ENCODE measurements at places on chromosomes 3 and 15.
A peak's percentile ranks its signal among the peaks of the same experiment; 100 is the strongest.

- no peak for DNase-seq
Measured at GRCh38 chr3:133644768-133645167, 17.0 kb downstream of the TOPBP1 start.

DNA sequence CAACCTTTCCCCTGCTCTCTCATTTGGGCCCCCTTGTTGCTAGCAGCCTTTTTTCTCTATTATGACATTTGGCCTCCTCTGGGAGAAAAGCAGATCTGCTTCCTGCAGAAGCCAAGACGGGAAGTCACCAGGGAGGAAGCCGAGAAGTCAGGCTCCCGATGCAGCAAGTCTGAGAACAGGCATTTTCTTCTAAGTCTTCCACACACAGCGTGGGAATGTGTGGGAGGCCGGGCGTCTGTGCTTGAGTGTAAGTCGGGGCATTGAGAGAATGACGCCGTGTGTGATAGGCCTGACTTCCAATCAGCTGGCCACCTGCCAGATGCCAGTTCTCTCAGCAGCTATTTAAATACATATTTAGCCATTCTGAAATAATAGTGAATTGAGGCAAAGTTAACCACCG, 75.8 kb upstream of the FAM98B start:
- DNase-seq, result no peak

GRCh38 chr15:100999369-100999768, 80.2 kb downstream of the LRRK1 start:
- DNase-seq, result no peak

GRCh38 chr15:53985562-53985961, 7.3 kb downstream of the UNC13C start:
- no peak for DNase-seq

DNA sequence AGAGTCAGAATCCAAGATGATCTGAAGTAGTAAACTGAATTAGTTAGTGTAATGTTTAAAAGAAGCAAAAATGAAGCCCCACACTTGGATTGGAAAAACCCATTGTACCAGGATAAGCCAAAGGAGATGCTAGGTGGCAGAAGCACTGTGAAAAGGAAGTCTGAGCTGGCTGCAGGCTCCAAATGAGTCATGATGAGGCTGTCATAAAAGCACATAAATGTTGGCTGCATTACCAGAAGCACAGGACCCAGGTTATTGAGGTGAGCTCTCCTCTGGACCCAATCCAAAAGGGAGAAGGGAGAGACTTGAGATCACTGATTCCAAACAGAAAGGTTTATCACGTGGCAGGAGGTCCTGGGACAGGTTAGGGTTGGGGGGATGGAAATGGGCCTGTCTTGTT, 3.2 kb upstream of the ACAN start:
- no peak for DNase-seq

- no peak for DNase-seq
Measured at GRCh38 chr3:154102225-154102624, 19.0 kb upstream of the ARHGEF26 start.

- no peak for DNase-seq
Measured at GRCh38 chr15:98433346-98433745, 215.0 kb upstream of the IGF1R start.

DNA sequence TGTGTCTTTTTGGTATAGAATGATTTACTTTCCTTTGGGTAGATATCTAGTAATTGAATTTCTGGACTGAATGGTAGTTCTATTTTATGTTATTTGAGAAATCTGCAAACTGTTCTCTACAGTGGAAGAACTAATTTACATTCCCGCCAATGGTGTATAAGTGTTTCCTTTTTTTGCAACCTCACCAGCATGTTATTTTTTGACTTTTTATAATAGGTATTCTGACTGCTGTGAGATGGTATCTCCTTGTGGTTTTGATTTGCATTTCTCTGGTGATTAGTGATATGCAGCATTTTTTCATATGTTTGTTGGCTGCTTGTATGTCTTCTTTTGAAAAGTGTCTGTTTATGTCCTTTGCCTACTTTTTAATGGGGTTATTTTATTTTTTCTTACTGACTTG, 607.2 kb downstream of the OTOL1 start:
- no peak for DNase-seq

GRCh38 chr3:61323094-61323493, 71.8 kb upstream of the FHIT start:
- DNase-seq, result no peak

DNA sequence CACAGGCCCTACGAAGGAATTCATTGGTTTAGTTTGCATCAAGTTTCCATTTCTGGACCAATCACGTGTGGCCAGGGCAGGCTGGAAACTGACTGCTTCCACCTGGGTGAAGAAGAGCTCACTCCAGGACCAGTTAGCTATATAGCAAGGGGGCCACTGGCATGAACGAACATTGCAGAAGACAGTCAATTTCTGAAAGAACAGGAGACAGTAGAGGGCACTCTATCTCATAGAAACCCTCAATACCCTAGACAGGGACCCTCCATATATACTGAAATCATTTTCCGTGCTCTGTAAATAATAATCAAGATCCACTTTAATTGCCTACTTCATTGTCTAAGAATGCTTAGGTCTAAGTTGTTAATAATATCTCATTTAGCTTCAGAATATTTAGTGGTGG, 215.6 kb downstream of the CADPS start:
- DNase-seq, result no peak

- DNase-seq, result peak; percentile 18
Measured at GRCh38 chr3:53195602-53196574, 34.9 kb downstream of the PRKCD start.

DNA sequence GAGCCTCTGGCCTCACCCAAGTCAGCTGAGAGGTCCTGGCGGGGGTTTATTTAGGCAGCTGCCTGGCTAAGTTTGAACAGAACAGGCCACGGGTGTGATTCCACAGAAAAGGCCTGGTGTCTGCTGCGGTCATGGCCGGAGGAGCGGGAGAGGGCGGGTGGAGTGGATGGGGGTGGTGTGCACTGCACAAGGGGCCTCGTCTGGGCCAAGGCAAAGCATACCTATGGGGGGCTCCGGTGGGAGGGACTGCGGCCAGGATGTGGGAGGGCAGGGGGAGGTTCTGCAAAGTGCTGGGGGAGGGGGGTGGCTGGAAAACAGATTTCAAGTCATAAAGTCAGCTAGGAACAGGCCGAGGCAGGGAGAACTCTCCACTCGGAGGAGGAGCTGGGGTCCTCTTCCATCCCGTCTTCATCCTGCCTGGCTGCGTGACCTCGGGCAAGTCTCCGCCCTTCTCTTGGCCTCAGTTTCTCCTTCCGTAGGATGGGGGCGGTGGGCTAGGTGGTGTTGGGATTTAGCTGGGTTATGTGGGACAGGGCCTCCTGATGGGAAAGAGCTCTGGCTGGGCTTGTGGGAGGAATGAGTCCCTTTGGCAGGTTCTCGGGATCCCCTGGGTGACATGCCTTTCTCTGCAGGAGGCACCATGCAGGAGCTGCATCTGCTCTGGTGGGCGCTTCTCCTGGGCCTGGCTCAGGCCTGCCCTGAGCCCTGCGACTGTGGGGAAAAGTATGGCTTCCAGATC, 878 bp downstream of the ISLR start:
- DNase-seq, result no peak

DNA sequence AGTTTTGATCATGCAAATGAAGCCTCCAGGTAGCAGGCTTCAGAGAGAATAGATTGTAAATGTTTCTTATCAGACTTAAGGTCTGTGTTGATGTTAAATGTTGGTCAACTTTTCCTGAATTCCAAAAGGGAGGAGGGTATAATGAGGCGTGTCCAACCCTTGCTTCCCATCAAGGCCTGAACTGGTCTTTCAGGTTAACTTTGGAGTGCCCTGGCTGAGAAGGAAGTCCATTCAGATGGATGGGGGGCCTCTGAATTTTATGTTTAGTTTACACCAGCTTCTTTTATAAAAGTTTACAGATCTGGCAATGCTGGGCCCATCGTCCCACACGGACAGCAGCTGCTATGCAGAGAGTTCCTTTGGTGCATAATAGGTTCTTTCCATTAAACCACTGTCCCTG, 8.9 kb downstream of the CCDC13 start:
- DNase-seq, result no peak

DNA sequence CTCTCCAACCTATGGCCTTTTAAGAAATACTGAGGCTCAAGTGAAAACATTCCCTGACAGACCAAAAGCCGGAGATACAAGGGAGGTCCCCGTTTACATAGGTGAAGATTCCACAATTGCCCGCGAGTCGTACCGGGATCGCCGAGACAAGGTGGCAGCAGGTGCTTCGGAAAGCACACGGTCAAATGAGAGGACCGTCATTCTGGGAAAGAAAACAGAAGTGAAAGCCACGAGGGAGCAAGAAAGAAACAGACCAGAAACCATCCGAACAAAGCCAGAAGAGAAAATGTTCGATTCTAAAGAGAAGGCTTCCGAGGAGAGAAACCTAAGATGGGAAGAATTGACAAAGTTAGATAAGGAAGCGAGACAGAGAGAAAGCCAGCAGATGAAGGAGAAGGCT, 24.8 kb downstream of the SYNM start:
- DNase-seq, result no peak

DNA sequence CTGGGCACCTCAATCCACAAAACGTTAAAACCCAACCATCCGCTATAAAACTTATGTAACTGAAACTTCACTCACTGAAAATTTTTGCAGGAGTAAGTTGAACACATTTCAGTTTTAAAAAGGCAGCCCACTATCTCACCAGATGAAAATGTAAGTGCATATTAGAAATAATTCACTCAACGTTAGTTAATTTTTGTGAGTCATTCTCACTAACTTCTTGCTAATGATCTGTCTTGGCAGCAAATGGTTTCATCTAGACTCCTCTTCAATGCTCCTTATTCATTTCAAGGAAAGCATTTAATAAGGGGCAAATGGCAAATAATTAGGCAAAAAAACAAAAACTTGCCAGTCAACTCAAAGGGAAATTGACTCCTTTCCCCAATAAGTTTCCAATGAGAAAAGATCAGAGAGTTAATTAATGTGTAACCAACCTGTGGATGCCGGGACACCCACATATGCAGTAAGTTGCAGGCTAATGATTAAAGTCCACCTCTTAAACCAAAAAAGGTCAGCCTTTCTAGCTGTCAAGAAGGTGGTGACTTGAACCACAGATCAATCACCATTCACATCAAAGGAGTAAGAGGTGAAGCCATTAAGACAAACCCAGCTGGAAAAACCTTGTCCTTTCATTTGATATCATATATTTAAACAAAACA, 22.9 kb upstream of the PRICKLE2 start:
- no peak for DNase-seq

DNA sequence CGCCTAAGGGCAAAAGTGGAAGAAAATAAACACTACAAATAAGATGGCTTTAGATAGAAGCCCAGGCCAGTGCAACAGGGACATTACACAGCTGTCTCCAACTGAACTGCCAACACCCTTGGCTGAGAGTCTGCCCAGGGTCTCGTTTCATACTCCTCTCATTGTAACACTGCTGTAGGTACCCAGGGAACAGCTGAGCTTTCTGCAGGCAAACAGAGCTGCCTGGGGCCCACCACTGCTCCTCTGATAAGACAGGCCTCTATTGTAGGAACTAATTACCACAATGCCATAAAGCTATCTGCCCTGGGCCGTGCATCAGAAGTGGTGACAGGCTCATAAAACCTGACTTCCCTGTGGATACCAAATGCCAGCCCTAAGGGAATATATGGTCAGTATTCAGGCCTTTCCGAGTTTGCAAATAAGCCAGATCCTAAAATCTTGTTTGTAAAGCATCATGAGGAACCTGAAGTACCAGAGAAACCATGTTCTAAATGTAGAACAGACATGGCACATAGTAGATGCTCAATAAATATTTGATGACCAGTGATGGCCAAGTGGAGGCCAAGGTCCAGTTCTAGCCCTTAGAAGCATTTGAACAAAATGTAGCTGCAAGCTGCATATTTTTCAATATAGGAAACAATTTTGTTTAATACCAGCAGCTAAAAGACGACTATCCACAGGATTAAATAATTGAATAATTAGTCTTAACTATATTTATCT, 84.3 kb upstream of the NEO1 start:
- no peak for DNase-seq

DNA sequence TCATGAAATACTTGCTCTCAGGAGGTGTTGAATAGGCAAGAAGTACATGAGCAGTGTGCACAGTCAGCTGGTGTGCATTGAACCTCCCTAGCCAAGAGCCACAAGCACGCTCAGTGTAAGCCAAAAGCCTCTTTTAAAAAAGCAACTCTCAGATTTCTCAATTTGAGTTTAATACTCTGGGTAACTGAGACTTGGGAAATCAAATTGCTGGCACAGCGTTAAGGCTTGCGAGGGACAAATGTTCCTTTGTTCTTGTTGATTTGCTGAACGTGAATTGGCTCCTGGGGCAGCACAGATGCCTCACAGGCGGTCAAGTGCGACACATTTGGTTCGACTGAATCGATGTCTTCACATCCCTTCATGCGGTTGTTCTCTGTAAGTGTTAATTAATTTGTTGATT, at the start of gene FAM240A:
Gene FAM240A (plus strand): TSS at position 202 of the 400 bp plus-strand sequence. CDS start 159 bp downstream, at position 361.
- DNase-seq, result no peak

DNA sequence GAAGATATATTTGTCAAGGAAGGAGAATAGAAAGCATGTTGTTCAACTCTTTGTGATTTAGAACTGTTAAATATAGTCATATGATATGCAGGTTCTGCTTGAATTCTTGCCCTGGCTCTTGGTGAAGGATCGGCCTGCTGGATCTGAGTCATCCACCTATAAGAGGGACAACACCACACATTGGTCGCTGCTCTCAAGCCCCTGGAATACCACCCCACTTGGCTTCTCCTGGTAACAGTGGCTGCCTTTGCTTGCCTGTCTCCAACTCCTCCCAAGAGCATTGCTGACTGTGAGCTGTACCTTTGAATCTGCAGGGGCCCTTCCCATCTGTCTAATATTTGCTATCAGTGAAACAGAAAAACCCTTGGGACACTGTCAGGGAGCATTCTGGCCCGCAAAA, 78.9 kb upstream of the DGKG start:
- no peak for DNase-seq

DNA sequence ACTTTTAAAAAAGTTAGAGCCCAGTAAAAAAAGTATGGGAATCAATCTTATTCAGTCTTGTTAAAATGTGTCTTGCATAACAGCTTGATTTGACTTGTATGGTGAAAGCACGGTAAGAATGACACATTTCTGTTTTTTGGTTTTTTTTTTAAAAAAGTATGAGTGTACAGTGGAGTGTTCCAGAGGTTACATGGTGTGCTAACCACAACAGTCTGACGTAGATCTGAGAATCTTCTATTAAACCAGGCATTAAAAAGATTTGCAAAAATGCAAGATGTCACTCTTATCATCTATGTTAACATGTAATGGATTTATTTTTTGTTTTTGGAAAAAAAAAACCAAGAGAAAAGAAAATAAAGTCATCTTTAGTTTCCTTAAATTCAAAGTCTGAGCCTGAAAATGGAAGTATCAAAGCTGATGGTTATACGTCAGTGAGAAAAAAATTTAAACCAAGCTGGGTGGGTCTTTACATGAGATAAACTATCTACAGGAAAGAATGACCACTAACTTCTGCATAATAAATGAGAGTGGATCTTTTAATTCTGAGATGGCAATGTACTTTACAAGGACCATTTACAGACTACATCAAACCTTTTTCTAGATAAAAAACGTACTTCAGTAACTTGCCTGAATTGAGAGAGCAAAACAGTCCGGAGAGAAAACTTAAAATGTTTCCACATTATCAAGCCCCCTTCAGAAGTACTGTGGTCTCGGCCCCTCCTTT, 1.6 kb downstream of the GABPB1 start:
- no peak for DNase-seq
